Right lobe of liver (tissue), 6 donors: ENCODE measurements at places on chromosomes 5 and 9. TPM values are rescaled to one million over a fixed set of nuclear protein-coding genes. Genes with fewer than 3 reads are reported as not detected.

- H3K36me3 ChIP-seq: no peaks in the 10 kb centered on the region
- H3K27me3 ChIP-seq: no peaks in the 10 kb centered on the region
- H3K4me3 ChIP-seq: no peak overlapping the region
- peaks cover 12% of the 10 kb centered on the region for H3K4me1 ChIP-seq
Observed at GRCh38 chr5:74877624-74878304, 11.6 kb upstream of the FAM169A start.

- no peak overlapping the region for H3K27ac ChIP-seq
- H3K27me3 ChIP-seq: no peaks in the 10 kb centered on the region
- H3K4me3 ChIP-seq: no peak overlapping the region
Observed at GRCh38 chr5:167895899-167896659, 395.4 kb upstream of the WWC1 start.

GRCh38 chr9:123399803-123400378, 43.9 kb downstream of the CRB2 start:
- DNase-seq: no peak
- no peaks in the 10 kb centered on the region for H3K36me3 ChIP-seq
- no peak overlapping the region for H3K27ac ChIP-seq
- H3K4me1 ChIP-seq: no peaks in the 10 kb centered on the region

- no peak for DNase-seq
- no peaks in the 10 kb centered on the region for H3K27me3 ChIP-seq
- H3K4me1 ChIP-seq: no peaks in the 10 kb centered on the region
Observed at GRCh38 chr5:168822248-168822744, 243.1 kb upstream of the PANK3 start.

DNA sequence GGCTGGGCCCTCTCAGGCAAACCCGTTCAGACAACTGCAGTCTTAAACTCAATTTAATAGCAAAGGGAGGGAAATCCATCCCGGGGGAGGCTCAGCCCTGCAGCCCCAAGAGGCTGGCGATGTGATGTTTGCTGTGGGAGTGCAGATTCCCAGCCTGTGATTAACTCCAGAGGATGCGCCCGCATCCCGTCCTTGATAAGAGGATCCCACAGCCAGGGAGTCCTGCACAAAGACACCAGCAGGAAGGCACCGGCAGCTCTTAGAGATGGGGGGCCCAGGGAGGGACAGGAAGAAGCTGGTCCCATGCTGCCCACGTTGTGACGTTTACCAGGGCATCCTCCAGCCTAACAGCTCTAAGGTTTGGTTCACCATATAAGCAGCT, 64.7 kb downstream of the MRPL36 start:
- no peak for DNase-seq
- no peaks in the 10 kb centered on the region for H3K27me3 ChIP-seq
- H3K27ac ChIP-seq: no peak overlapping the region
- no peak overlapping the region for H3K4me3 ChIP-seq

DNA sequence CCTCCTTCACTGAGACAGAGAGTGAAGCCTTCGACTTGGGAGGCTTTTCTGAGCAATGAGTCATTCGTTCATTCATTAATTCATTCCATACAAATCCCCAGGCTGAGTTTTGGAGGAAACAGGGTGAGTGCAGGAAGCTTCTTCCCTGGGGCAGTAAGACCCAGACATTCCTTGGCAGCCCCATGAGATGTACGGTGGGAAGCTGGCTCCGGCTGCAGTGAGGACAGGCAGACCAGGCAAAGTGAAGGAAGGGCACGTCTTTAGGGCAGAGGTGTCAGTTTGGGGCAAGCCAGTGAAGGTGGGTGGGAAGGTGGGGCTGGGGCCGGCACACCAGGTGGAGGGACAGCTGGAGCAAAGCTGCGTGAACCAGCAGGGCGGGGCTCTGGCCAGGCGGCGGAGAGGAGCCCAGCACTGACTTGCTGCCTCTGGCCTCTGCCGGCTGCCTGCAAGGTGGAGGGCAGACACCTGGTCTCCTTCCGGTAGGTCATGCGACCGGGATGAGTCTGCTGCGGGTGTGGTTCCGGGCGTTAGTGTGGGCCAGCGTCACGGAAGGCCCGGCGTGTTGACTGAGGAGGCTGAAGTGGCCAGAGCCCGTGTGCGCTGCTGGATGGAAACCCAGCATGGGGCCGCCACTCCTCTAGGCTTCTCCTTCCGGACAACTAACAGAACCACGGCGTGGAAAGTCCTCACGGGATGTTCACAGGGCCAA, 16.6 kb downstream of the OLFM1 start:
- H3K36me3 ChIP-seq: no peaks in the 10 kb centered on the region
- H3K27ac ChIP-seq: no peak overlapping the region
- DNase-seq: no peak
- H3K4me1 ChIP-seq: no peaks in the 10 kb centered on the region
- no peak overlapping the region for H3K4me3 ChIP-seq

Gene CCDC192
- not detected for total RNA-seq
